Stimulated activated naive CD4-positive, alpha-beta T cell treated with Interleukin-2 at 50 U/mL for 16 hours (primary cell): ENCODE measurements at places on chromosomes 6 and 20.
A peak's percentile ranks its signal among the peaks of the same experiment; 100 is the strongest.

DNA sequence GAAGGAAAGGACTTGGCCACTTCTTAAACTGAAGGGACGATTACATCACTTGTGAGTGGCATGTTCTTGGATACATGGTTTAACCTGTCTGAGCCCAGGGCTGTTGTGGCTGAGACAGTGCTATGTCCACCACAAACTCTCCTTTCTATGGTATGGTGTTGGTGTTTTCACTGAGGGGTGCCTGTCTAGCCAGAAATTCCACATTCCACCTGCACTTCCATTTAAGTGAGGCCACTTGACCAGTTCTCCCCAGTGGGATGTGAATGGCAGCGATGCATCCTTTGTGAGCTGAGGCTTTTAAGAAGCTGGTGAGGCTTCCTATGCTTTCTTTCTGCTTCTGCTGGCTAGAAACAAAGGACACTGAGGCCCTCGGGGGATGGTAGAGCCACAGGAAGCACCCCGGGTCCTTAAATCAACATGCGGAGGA lies 151.4 kb upstream of the CHD6 start:
- DNase-seq = no peak

DNA sequence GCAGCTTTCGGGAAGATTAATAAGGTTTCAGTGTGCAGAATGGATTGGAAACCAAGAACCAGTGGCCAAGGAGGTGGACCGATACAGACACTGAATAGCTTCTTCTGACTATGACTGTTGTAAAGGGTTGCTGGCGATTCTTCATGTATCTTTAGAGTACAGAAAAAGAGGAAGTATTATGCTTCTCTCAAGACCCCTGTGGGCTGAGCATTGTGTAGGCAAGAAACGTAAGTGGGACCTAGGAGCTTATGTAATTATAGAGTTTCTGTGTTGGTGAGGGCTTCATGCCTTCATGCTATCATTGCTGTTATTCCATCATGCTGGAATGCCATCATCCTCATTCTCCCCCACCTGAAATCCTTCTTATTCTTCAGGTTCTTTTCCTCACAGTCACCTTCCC lies 105.4 kb upstream of the AKIRIN2 start:
- no peak for DNase-seq

DNA sequence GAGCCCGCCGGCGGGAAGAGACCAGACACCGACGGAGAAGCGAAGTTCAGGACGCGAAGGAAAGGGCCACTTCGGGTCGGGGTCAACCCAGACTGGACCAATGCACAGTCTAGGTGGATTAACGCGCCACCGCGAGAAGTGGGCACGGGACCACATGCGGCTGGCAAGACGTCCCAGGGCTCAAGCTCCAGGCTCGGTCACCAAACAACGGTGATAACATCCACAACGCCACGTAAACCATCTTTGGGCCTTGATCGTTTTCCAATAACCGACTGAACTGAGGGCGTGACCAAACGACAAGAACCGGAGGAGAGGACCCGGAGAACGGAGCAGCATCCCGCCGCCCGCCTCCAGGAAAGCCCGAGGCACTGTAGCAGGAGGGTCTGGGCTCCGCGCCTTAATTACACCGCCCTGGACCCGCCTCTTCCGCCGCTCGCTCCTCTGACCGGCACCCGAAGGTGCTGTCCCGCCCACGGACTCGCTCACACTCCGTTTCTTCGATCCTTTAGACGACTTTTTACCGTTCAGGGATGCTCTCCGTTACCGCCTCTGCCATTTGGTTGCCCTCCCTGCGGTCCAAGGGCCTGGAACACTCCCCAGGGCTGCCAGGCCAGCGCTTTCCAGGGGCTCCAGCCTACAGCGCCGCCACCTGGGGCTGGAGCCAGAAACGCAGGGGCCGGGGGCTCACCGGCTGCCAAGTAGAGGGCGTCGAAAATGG lies 44.1 kb downstream of the DPPA5 start:
- DNase-seq = peak; percentile 63

- DNase-seq = no peak
These were observed 28.8 kb downstream of the MTHFD1L start for GRCh38 chr6:150894191-150894744.

DNA sequence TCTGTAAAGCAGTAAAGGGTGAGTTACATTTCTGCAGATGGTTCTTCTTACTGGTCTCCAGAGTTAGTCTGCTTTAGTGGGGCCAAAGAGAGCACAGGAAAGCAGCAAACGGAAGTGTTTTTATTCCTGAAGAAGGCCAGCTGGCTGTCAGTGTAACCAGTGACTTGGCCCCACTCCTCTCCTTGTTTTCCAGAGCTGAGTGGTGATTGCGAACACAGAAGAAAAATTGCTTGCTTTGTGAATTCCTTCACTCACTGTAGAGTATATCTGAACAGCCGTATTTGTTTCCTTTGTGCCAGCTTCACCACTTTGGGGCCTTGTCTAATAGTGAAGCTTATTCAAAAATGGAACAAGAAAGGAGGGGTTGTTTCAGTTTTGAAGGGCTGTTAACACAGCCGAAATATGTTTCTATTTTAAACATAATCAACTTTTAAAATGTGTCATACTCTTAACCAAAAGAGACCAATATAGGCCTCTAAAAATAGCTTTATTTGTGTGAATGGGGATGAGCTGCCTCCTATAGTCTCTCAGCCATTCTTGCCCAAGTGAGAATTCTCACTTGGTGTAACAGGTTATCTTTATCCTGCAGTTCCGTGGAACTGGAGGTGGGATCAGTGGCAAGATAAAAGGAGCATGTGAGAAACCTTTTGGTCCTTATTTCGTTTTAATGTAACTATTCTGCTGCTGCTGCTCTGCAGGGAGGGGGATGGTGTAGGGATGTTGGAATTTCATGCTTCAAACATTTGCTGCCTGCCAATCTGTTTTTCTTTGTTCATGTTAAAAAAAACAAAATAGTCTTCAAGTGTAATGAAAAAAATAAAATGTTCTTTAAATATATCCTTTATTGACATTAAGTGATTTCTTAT lies 37.8 kb downstream of the ZC2HC1B start:
- DNase-seq = no peak

GRCh38 chr6:112172540-112172939 lies 81.8 kb downstream of the LAMA4 start:
- DNase-seq = no peak

DNA sequence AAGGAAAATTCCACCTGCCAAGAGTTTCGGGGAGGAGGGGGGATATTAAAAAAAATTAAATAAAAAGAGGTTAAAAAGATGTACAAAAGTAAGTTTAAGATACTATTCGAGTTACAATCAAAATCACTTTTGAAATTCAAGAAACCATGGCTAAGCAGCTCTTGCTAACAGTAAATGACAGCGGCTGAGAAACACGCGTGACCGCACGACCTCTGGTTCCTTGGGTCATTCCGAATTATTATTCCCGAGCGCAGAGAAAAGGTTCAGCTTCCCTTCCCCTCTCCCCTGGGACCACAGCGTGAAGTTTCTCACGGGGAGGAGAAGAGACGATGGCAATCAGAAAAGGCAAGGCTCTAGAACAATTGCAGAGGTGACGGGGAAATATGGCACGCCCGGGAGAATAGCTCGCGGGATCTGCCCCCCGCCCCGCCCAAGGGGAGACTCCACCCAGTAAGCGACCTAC lies 496 bp downstream of the TMEM242 start:
- DNase-seq = no peak

DNA sequence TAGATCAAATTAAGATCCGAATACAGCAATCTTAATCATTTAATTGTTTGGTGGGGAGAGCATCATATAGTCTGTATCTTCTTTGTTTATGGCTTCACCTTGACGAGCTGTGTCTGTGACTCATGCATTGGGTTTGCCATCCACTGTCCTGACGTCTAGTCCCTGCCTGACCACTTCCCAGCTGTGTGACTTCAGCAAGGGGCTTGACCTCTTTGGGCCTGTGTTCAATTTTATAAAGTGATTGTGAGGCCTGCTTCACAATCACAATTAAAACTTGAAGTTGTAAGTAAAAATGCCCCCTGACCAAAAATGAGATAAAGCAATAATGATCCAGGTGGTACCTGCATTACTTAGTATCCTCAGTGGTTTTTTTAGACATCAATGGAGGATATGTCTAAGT lies 209.2 kb downstream of the ZNF217 start:
- no peak for DNase-seq

- peak; percentile 12 for DNase-seq
These were observed 6.7 kb downstream of the GPR31 start for GRCh38 chr6:167150941-167151549.

DNA sequence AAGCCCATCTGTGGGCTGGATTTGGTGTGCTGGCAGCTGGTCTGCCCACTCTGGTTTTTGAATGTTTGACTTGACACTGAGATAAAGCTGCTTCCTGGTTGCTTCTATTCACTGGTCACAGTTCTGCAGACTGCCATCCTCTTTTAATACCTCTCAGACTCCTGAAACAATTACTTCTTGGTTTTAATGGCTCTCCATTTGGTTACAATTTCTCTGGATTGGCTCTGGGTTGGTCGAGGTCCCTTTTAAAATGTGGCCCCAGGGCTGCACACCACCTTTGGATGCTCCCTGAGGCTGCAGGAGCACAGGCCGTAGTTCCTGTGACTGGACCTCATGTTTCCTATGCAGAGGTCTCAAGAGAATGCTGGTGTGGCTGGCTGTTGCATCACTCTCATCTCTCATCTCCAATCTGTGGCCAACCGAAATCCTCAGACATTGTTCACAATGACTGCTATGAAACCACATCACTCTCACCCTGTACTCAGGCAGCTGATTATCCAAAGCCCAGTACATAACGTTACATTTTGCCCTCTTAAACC lies 98.5 kb downstream of the INSM1 start:
- no peak for DNase-seq

- no peak for DNase-seq
These were observed 267.1 kb downstream of the ADGB start for GRCh38 chr6:146865756-146866379.

DNA sequence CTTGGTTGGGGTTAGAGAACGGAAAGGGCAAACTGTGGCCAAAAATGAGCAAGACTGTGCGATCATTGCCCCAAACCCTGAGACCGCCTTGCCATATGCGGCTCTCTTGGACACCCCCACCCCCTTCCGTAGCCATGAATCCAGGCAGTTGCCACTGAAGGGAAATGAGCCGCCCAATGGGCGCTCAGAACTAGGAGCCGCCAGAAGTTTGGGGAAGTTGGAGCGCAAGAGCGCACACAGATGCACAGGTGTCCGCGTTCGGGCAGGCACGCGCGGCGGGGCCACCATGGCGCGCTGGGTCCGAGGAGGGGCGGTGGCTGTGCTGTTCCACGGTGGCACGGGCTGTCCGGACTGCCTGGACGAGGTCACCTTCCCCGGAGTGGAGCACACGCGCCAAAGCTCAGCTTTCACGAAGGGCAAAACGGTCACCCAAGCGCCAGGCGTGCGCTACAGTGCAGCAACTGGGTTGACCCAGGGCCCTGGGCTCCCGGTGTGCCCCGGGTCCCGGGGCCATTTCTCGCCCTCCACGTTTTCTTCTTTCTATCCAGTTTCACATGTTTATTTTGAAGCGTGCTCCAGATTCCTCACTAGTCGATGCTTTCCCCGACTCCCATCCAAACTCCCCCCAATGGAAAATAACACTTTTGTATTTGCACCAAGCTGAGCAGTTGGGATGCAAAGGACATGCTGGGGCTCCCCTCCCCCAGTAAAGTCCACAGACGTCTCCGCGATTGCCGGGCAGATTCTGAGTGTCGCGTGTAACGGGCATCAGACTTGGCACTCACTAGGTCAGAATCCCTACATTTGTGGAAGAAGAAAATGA lies 906 bp upstream of the PDE10A start:
- DNase-seq = no peak

GRCh38 chr6:13250703-13251102 lies 77.6 kb downstream of the TBC1D7 start:
- DNase-seq = no peak

- DNase-seq = peak; percentile 22
These were observed 15.8 kb upstream of the RNF182 start for GRCh38 chr6:13908955-13909381.

GRCh38 chr20:49664612-49665313 lies 48.9 kb downstream of the B4GALT5 start:
- no peak for DNase-seq

GRCh38 chr20:50191065-50191543 lies 474 bp downstream of the CEBPB start:
- peak; percentile 66 for DNase-seq

- DNase-seq = no peak
These were observed 17.6 kb downstream of the ZHX3 start for GRCh38 chr20:41299899-41300298.
